ENCODE measurements at places on chromosomes 2 and 18. TPM values are rescaled to one million over a fixed set of nuclear protein-coding genes. Genes with fewer than 3 reads are reported as not detected.
A peak's percentile ranks its signal among the peaks of the same experiment; 100 is the strongest.

DNA sequence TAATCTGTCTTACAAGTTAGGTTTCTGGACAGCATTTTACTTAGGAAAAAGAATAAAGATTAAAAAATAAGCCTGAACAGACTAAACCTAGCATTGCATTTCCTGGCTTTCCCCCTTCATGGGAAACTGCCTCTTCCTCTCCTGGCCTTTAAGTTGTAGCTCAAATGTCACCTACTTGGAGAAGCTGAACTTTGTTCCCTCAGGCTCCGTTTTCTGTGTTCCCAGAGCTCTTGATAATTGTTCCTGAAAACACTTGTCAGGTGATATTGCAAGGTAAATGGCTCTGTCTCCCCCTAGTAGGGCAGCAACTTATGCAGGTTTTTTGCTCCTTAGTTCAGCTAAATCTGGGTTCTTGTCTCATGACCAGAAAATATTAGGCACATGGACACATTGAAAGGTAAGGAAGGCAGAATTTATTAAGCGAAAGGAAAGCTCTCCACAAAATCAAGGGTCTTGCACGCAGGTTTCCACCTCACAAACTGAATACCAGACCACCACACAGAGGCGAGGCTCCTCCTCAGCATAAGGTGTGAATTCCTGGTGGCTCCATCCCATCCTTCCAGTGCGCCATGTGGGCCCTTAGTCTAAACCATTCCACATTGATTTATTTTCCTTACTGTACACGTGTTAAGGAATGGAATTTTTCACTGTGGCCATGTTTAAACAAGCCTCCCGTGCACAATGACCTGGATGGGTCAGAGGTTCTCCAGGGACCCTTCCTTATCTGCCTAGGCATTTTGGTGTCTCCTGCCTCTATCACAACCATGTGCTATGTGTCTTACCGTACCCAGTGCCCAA lies 229.3 kb downstream of the HNMT start:
- no peak for DNase-seq

GRCh38 chr2:120709608-120710041 lies 26.0 kb upstream of the GLI2 start:
- DNase-seq, result no peak

DNA sequence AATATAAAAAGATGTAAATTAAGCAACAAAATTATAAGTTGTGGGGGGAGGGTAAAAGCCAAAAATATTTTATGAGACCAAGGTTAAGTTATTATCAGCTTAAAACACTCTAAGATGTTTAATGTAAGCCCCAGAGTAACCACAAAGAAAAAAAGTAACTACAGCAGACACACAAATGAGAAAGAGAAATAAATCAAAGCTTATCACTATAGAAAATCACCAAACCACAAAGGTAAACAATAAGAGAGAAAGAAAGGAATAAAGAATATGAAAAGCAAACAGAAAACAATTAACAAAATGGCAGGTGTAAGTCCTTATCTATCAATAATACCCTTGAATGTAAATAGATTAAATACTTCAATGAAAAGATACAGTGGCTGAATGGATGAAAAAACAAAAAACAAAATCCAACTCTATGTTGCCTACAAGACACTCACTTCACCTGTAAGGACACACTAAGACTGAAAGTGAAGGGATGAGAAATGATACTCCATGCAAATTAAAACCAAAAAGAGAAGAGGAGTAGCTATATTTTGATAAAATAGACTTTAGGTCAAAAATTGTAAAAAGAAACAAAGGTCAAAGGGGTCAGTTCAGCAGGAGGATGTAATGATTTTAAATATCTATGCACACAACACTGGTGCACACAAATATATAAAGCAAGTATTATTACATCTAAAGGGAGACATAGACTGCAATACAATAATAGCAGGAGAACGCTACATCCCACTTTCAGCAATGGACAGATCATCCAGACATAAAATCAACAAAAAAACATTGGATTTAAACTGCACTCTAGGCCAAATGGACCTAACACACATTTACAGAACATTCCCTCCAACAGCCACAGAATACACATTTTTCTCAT lies 80.7 kb downstream of the PTPN2 start:
- no peak for DNase-seq

DNA sequence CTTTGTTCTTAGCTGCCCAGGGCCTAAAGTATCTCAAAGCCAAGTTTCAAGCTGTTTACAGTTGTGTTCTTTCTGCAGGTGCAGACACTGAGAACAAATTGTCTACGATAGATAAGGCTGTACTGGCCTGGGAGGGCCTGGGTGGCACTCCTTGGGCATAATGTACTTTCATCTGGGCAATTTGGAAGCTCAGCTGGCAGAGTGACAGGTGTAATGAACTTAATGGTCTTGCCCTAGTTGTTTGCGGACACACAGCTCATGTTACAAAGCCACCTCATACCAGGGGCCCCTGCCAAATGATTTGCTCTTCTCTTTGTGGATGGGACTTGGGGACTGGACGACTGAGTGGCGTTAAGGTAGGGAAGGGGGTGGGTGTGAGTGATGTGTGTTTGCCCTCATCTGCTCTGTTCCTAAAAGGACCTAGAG lies 4.3 kb downstream of the LDLRAD4 start:
- DNase-seq, result no peak

- DNase-seq, result peak; percentile 6
These were observed 367.0 kb upstream of the RAB12 start for GRCh38 chr18:8242151-8242696.

- no peak for DNase-seq
These were observed 461.6 kb downstream of the BCL11A start for GRCh38 chr2:60091894-60092293.

DNA sequence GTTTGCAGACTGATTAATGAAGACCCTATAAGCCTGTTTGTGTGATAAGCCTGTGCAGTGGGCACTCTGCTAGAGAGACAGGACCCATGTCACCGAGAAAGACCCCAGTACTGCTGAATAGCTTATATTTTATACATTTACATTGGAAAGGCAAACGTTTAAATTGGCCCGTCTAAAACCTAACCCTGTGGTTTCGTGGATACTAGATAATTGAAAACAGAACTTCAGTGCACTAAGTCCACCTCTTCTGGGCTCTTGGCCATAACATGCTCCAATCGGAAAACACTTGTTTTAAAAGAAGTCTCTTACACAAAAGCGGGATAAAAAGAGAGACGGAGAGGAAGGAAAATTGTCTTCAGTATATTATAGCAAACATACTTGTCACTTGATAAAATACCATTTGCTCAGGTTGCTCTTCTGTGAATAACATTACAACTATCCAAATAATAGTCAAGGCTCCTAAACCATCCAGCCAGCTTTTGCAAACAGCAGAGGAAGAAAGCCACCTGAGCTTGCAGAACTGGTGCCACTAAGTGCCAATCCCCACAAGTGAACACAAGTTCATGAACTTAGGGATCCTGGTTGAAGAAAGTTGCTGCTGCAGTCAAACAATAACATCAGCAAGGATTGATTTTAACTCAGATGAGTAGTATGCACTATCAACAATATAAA lies 218.4 kb upstream of the FN1 start:
- peak; percentile 92 for DNase-seq

DNA sequence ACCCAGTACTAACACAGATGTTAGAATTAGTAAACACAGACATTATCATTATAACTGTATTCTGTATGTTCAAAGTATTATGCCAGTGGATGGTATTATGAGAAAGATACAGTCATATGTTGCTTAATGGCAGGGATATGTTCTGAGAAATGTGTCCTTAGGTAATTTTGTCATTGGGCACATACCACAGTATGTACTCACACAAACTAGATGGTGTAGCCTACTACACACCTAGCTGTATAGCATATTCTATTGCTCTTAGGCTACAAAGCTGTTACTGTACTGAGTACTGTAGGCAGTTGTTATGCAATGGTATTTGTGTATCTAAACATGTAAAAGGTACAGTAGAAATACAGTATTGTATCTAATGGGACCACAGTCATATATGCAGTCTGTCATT lies 53.8 kb downstream of the GTF3C3 start:
- DNase-seq, result no peak

GRCh38 chr2:174286172-174286571 lies 37.8 kb upstream of the OLA1 start:
- DNase-seq, result no peak

DNA sequence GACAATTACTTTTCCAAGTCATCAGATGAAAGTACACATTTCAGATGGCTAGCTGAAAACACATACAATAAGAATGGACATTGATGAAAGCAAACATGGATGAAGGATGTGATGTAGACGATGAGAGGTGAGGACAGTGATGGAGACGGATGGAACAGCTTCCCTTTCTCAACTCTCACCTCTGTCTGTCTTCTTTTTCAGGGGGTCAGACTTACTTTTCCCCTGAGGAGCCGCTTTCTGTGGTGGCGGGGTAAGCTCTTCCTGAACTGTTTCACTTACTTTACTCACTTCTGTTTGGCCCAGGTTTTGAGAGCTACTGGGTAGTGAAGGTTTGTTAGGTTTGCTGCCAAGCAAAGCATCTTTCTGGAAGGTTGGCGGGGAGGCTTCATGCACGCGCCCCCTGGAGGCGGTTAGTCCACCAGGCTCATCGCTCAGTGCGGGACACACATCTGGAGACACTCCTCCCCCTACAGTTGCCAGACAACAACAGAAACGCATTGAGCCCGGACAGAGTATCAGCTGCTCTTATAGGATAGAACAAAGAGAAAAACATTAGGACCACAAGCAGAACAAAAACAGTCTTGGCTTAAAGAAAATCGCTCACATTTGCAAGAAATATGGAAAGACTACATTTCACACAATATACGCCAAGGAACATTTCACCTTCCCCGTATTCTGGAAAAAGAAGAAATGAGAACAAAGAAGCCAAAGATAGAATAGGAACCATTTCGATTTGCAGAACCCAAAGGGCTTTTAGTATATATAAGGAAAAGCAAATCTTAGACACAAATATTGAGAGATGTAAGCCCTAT lies 90.5 kb downstream of the MYOM1 start:
- peak; percentile 93 for DNase-seq

- no peak for DNase-seq
These were observed 158.4 kb downstream of the BCL2 start for GRCh38 chr18:63161032-63161760.

DNA sequence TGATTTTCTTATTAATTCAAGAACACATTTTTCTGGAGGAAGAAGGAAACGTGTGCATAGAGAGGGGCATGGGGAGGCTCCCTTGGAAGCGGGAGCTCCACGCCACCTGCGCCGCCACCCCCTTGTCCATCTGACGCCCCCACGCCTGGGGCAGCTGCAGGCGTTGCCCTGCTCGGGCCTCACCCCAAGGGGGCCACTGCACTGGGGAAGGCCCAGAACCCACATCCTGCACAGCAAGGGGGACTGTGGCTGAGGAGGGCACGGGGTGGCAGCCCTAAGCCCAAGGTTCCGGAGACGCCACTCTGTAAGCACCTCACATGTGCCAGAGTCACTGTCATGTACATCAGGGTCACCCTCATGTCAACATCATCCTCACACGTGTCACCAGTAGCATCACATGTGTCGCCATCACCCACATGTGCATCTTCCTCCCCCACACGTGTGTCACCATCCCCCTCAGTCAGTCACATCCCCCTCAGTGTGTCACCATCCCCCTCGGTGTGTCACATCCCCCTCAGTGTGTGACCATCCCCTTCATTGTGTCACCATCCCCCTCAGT lies 486.7 kb upstream of the SALL3 start:
- no peak for DNase-seq

DNA sequence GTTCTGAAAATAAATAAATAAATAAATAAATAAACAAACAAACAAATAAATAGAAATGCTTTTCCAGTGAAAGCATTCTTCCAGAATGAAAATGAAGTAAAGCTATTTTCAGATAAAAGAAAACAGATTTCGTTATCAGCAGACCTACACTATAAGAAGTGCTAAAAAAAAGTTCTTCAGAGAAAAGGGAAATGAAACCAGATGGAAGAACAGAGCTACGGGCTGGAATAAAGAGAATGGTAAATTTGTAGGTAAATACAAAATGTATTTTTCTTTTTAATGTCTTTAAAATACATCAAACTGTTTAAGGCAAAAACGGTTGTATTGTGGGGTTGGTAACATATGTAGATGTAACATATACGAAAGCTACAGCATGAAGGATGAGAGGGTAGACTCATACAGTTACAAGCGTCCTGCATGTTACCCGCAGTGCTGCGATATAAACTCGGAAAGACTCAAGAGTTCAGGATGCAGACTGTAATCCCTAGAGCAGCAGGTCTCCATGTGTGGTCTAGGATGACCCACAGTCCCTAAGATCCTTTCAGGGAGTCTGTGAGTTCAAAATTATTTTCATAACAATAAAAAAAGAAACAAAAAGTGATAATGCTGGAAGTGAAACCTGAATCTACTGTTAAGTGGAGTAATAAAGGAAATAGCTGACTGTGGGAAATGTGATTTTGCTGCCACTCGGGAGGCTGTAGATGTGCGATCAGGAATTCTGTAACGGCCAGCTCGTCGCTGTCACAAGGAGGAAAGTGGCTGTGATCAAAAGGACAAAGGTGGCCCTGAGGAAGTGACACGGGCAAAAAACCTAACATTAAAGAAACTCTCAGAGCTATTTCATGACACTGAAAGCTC lies 5.3 kb upstream of the RAB12 start:
- DNase-seq, result no peak

DNA sequence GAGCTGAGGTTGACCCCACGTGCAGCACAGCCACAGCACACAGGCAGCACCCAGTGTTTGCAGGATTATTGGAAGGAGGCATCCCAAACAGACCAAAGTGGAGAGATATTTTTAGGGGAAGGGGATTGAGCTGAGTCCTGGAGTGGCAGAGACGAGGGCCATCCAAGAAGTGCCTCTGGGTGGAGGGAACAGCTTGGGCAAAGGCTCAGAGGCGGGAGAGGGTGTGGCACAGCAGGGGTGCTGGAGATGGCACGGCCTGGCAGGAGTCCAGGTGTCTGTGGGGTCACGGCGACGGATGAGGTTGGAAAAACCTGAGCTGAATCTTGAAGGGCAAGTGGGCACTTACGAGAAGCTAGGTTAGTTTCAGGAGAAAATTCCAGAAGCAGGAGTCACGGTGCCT lies 60.6 kb downstream of the INHBB start:
- DNase-seq, result no peak

GRCh38 chr2:120367221-120367620 lies 21.3 kb downstream of the INHBB start:
- DNase-seq, result no peak

DNA sequence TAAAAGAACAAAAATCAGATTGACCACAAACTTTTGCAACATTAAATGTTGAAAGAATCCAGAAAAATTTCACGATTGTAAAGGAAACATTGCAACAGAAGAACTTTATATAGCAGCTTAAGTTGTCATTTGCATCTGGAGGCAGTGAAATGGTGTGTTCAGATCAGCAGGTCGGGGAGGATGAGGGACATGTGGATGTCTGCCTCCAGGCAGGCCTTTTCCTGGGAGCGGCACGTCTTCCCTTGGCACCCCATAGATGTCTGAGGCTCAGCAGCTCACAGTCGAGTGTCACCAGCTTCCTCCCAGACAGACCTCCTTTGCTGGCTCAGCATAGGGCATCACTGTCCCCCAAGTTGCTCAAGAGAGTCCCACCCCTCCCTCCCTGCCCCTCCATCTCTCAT lies 44.3 kb upstream of the ASB1 start:
- DNase-seq, result peak; percentile 17

Gene REG3A
- total RNA-seq, result not detected

Gene SERPINB5
- not detected for total RNA-seq

Gene MATN3
- total RNA-seq, result 0.25 TPM

Gene LYPD6B
- 3.9 TPM for total RNA-seq

Gene KRTCAP3
- not detected for total RNA-seq

Gene FOSL2
- 83.5 TPM for total RNA-seq

Gene CDK15
- total RNA-seq, result 1.3 TPM

Gene CD226
- total RNA-seq, result 1.3 TPM

Measured in GM23248 (cell line).